ENCODE measurements at places on chromosomes 12 and 14. TPM values are rescaled to one million over a fixed set of nuclear protein-coding genes. Genes with fewer than 3 reads are reported as not detected.

The CISTR gene
- not detected for polyA plus RNA-seq

The GLIPR1 gene
- 214 TPM for polyA plus RNA-seq

The TAS2R9 gene
- polyA plus RNA-seq, result not detected

The SLC25A21 gene
- polyA plus RNA-seq, result 0.50 TPM

The PPP2R3C gene
- polyA plus RNA-seq, result 23.2 TPM

The BRMS1L gene
- polyA plus RNA-seq, result 6.4 TPM

The GUCY2C gene
- polyA plus RNA-seq, result not detected

The OR4K2 gene
- polyA plus RNA-seq, result not detected

The PPFIA2 gene
- polyA plus RNA-seq, result not detected

The KCNJ8 gene
- 8.7 TPM for polyA plus RNA-seq

The CLEC2A gene
- not detected for polyA plus RNA-seq

The SSTR1 gene
- 55.9 TPM for polyA plus RNA-seq

DNA sequence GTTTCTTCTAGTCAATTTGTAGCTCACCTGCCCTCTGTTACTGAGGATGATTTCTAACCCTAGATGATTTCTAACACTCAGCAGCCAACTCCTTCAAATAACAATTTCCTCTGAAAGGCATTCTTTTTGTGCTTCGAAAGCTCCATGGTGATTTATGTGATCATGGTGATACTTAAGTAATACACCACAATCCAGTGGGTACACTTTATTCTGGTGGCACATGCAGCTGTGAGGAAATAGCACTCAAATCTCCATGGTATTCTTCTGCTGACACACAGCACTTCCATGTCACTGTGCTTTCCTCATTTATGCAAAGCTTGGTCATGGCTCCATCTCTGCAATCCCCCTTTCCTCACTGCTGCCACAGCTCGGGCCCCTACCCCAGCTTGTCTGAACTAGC, 73.7 kb downstream of the PTPN21 start:
- DNase-seq, result no peak

- DNase-seq, result no peak
Measured at GRCh38 chr12:26713885-26714383, 119.1 kb downstream of the ITPR2 start.

DNA sequence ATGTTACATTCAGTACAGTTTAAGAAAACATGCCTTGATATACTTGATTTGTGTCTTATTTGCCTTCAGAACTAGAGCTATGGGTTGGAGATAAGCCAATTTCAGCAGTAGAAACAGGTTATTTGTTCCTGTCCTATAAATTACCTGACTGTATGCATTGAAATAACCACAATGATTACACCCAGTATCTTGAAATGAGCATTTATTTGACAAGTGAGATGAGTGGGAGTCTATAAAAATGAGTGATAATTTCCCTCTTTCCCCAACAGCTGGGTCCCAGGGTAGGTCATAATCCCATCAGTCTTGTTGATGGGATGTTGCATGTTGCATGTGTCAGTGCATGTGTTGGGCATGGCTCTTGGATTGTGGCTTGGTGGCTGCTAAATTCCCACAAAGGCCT, 3.7 kb downstream of the TAS2R42 start:
- DNase-seq, result no peak

GRCh38 chr14:103819503-103820307, 27.7 kb downstream of the PPP1R13B start:
- DNase-seq, result no peak

DNA sequence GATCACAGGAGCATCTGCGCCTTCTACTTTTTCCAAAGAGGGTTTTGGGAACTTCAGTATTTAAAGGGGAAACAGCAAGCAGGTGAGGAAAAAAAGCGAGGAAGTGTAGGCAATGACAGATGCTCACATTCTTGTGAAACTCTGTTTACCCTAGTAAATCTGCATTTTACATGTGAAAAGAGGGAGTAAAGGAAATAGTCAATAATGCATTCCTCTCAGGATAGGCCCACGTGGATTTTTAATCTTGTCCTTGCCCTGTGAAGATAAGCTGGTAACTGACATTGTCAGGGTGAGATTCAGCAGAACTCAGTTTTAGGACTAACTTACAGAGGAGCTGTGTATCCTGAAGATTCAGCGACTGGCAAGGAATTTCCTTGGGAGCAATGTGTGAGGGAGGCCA, 1119.2 kb upstream of the TMEM132C start:
- DNase-seq, result no peak

- DNase-seq, result no peak
Measured at GRCh38 chr12:5612556-5613410, 180.9 kb downstream of the NTF3 start.

DNA sequence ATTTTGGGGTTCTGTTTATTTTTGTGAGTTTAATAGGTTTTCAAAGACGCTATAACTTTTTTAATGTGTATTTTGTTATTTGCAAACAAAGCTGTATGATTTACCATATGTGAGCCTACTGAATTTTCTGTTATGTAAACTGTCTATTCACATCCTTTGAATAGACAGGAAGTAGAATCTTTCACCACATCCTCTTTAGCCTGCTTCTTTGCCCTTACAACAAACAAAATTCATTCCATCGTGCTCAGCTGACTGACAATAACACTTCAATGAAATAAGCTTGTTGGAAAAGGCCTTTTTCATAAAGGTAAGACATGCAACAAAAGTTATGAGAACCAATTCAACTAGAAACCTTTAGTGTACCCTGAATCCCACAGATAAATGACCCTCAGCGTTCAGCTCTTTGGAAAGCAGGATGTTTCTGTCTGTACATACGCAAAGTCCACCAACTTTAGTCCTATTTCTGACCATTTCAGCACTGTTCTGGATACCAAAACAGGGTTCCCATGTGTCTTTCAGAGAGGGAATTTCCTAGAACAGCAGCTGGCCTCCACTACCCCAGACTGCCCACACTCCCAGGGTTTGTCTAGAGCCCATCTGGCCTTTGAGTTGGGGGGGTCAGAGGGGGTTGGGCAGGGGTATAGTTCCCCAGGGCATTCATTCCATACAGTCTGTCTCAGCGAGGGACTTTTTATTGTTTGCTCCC, 71.3 kb downstream of the DUSP6 start:
- no peak for DNase-seq

DNA sequence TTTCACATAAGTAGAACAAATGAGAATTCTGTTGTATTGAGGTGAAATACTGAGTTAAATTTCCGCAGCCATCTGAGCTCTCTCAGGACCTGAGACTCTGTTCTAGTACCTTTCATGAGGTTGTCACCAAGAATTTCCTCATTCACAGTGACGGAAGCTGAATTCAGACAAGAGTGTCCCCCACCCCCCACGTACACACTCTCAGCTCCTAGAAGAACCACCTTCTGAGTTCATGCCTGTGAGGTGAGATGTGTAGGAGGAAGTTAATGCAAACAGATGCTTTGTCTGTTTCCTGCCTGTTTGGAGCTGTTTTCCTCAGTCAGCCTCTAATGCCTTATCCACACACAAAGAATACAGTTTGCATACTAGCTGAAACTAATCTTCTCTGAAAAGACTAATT, 18.2 kb downstream of the BICDL1 start:
- no peak for DNase-seq

GRCh38 chr14:101861464-101861863, 100.0 kb downstream of the PPP2R5C start:
- no peak for DNase-seq

DNA sequence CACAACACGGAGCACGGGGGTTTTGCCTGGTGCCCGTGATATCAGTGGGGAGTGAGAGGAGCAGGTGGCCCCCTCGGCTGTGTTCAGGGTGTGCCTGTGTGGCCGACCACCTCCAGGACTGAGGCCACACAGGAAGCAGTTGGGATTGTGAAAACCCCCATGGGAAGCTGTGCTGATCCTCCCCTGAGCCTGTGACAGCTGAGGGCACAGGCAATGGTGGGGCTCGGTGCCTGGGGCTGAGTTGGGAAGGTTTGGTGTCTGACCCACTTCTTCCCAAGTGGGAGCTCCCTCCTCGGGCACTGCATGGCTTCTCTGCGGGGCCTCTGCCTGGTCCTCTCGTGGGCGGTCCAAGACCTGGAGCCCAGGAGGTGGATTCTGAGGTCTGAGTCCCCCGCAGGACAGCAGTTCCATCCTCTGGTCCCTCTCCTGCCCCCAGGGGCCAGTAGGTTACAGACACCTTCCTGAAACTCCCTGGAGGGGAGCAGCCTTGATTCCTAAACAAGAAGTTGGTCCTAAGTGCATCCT, 17.9 kb downstream of the PACS2 start:
- DNase-seq, result no peak

DNA sequence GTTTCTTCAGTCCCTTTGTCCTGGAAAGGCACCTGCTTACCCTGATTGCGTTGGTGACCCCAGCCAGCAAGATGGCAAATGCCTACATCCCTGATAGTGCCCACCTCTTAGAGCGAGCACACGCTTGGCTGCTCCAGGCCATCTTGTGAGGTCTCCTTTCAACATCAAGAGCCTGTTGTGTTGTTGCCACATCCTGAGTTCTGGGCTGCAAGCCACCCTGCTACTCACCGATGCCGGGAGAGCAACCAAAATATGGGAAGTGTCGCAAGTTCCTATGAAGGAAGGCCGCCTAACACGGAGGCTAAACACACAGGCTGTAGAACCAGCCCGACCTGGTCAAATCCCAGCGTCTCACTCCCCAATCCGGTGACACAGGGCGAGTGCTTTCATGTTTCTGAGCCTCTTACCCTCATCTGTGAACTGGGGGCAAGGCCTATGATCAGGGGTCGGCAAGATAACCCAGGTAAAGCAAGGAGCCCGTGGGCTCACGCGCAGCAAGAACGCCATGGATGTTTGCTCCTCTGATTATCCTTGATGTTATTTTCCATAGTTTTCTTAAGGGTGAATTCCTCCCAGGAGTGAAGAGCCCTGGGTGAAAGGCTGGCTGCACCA, 98.4 kb downstream of the LGMN start:
- no peak for DNase-seq

GRCh38 chr12:67357376-67358125, 88.4 kb downstream of the CAND1 start:
- no peak for DNase-seq

DNA sequence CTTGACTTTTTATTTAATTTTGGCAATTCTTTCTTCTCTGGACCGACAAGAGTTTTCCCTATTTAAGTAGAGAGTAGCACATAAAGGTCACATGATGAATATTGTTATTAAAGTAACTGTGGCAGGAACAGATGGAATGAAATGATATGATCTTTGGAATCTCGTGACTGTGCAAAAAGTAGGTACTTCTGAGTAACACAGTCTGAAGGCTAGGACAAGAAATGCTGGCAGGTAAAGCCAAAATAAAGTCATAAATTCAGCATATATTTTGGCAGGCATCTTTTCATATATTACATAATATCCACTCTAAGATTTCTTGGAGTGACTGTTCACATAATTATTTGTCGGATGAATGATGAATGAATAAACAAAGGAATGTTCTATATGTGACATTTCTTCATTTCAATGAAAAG, 121.4 kb downstream of the EFCAB11 start:
- DNase-seq, result no peak

DNA sequence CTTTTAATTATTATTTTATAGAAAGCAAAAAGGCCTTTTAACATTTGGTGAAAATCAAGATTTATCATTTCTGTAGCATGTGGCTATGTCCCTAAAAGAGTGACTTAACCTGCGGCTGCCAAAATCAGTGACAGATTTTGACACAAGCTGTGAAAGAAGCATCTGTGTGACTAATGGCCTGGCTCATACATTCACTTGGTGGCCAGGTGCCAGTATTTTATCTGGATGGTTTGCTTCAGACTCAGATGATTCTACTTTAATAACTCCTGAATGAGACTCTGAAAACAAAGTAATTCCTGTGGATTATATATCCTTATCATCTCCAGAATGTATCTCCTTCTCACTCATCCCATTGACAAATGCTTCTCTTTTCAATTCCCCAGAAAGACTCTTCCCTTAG, 103.0 kb downstream of the FSCB start:
- no peak for DNase-seq

- no peak for DNase-seq
Measured at GRCh38 chr14:53127832-53128231, 25.3 kb downstream of the DDHD1 start.

DNA sequence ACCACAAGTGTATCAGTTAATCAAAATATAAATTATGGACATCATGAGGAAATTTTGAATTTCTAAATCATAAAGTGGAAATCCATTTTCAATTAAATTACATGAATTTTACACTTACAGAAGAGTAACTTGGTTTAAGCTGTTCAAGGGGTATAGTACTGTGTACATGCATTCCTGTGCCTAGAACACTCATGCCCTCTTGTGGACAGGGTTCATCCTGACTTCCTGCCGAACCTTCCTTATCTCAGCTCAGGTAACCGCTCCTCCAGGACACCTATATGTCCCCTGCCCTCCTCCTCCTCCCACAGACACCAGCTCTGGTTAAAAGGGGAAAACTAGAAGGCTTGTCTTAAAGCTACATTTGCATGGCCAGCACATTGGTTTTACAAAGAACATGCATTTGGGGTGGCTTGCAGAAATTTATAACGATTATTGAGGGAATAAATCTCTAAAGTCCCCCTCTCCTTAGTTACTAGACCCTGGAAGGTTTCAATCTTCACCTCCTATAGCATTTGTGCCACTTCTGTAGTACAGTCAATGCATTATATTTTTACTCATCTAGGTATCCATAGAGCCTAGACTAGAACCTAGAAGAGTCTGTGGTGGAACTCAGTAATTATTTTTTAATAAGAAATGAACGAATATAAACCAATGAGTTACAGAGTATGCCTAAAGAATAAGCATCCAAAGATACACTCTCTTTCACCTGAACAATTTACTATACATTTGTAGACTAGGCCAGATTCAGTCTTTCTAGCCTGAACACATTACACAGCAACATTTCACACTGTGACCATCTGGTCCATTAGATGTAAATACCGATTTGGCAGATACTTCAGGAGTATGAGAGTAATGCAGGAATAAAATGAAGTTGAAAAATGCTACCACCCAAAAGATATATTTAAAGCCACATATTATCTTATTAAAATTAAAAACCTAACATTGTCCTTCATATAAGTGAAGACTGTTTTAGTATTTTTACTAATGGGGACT, 345.6 kb downstream of the PAWR start:
- DNase-seq, result no peak

- no peak for DNase-seq
Measured at GRCh38 chr14:69675877-69676416, 64.6 kb downstream of the SUSD6 start.

DNA sequence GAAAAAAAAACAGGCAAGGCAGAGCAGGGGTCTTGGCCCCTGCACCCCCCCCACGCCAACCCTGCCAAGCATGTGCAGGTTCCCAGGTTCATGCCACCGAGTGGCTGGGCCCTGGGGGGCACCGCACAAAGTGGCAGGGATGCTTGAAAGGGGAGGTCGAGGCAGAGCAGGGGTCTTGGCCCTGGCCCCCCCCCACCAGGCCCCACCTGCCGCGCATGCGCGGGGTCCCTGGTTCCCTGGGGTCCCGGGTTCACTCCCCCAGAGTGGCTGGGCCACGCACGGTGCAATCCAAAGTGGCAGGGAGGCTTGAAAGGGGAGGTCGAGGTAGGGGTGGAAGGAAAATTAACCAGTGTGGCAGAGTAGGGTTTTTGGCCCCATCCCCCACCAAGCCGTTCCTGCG, 312.2 kb downstream of the ALG10 start:
- no peak for DNase-seq
